Erythroblast (primary cell): ENCODE measurements at places on chromosomes 7 and 10.
A peak's percentile ranks its signal among the peaks of the same experiment; 100 is the strongest.

DNA sequence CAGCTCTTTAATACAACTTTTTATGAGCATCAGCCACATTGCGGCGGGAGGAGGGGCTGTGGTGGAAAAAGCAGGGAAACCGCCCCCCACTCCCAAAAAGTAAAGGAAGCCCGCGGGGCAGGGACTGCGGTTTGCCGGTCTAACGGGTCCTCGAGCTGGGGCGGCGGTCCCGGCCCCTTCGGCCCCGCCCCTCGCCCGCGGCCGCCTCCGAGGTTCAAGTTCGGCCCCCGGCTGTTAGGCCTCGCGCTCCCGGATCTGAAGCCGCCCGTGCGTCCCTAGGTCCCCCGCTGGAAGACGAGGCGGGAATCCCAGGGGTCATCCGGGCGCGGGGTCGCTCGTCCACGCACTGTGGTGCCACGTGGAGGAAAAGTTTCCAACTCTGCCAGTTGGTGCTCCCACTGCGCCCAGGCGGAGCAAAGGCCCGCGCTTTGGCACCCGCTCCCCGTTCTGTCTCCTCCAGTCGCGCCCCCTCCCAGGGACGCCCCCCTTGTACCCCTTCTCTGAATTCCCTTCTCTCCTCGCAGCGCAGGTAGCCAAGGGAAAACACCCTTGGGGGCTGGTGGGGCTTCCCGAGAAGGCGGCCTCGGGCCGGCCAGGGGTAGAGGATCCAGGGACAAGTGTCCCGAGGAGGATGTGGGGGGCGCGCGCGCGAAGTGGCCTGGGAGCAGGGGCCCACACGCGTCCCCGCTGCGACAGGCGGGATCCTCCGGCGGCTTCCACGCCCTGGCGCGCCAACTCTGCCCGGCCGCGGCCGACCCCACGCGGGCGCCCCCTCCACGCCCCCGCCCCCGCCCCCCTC is 798 bp upstream of the AUTS2 start:
- DNase-seq = peak; percentile 26

DNA sequence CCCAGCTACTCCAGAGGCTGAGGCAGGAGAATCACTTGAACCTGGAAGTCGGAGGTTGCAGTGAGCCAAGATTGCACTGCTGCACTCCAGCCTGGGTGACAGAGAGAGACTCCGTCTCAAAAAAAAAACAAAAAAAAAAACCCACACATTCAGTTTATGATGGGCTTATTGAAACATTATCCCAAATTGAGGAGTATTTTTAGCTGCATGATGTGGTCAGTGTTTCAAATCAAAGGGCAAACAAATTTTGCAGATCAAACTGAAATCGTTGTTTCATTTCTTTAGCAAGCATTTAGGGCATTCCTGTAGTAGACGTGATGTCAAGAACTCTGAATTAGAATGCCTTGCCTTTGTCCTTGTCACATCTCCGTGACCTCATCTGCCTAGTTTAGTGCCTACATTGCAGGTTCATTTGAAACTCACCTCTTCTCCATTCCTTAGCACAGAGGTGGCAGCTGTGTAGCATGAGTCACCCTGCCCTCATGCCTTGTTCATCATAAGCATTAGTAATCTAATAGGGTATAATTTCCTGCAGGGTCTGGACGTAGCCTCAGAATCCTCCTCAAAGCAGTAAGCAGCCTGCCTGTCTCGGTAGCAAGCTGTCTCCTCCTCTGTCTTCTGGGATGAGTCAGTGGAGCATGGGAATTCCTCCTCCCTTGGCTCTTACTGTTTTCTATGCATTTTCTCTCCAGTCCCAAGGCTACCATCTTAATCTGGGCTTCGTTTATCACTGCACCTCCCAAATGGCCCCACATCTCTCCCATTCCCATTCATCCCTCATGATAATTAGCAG is 73.8 kb downstream of the CUL1 start:
- DNase-seq = no peak

- peak; percentile 4 for DNase-seq
These were observed 82.5 kb upstream of the CREB5 start for GRCh38 chr7:28329661-28330363.

GRCh38 chr10:123945325-123945920 is 53.8 kb upstream of the CPXM2 start:
- peak; percentile 2 for DNase-seq

DNA sequence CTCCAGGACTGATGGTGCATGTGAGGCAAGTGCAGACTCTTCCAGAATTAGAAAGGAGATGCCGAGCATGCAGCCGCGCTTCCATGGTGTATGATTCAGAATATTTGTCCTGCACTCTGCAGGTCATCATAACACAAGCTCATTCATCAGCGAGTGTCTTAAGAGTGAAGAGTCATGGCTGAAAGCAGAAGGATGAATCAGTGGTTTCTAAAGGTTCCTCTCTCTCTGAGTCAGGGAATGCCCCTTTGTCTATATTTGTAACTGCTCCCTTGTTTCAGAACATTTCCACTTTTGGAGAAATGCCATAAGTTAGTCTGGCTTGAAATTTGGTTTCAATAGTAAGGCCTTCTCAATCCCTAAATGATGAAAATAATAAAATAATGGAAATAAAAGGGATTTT is 52.3 kb downstream of the HECW1 start:
- DNase-seq = no peak

GRCh38 chr7:71238581-71239295 is 106.8 kb downstream of the GALNT17 start:
- no peak for DNase-seq

- no peak for DNase-seq
These were observed 93.5 kb upstream of the DIP2C start for GRCh38 chr10:782751-783648.

DNA sequence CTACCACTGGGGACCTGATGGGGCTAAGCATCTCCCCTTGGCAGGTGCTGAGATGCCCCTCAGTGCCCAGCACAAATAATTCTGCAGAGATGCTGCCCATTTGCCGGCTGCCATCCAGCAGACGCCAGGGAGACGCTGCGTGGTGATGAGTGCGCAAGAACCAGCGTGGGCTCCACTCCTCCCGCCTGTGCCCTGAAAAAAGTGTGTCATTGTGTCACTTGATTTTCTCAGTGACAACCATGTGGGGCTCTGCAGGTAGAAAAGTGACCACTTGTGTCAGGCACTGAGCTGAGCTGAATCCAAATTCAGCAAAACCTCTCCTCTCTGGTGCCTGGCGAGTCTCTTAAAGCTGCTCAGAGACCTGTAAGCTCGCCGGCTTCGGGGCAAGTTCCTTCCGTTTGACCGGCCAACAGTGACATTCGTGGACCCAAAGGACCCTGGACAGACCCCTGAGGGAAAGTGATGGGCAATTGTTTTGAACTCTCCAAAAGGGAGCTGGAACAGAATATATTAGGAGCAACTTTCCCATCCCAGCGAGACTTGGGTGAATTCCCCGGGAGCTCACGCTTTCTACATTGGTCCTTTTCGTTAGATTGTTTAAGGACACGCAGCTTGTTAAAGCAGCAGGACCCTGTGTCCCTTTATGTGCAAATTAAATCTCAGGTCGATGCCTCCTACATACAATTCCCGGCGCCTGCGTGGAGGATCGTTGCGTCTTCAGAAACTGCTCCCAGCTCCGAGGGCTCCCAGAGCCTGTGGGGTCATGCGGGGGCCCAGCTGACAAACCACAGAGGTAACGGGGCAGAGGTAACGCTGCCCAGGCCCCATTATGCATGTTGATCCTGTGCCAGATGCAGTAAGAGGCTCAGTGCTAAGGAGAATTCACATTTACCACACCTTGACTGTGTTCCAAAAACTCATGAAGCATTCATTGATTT is 332.7 kb downstream of the ADARB2 start:
- DNase-seq = no peak
